ENCODE measurements at places on chromosomes 3 and 15. TPM values are rescaled to one million over a fixed set of nuclear protein-coding genes. Genes with fewer than 3 reads are reported as not detected.

The GPR149 gene
- 22.1 TPM for total RNA-seq

The ZNF35 gene
- 18.9 TPM for total RNA-seq

The MYO1E gene
- 13.8 TPM for total RNA-seq

The CSPG5 gene
- 206 TPM for total RNA-seq

The FBXO40 gene
- total RNA-seq = not detected

The HRG gene
- not detected for total RNA-seq

The HEG1 gene
- total RNA-seq = 7.2 TPM

The CFAP44 gene
- 20.3 TPM for total RNA-seq

The GREM1 gene
- total RNA-seq = under 0.01 TPM

The MESD gene
- 22.4 TPM for total RNA-seq

The BAHD1 gene
- 7.4 TPM for total RNA-seq

The FBXL22 gene
- total RNA-seq = 1.4 TPM

The FETUB gene
- not detected for total RNA-seq

The CCR1 gene
- total RNA-seq = 3.2 TPM

The CHDH gene
- total RNA-seq = 3.9 TPM

The TTLL13 gene
- total RNA-seq = not detected

The CCNB2 gene
- 11.8 TPM for total RNA-seq

The GOLGA8N gene
- 4.6 TPM for total RNA-seq

The TARS3 gene
- 29.8 TPM for total RNA-seq

The GOLGA6L4 gene
- 2.1 TPM for total RNA-seq

The EIF5A2 gene
- total RNA-seq = 8.1 TPM

The CCDC54 gene
- not detected for total RNA-seq

The AGTR1 gene
- total RNA-seq = 1.4 TPM

The TNNC1 gene
- total RNA-seq = not detected

The CNTN6 gene
- total RNA-seq = 35.1 TPM

The LTF gene
- 0.92 TPM for total RNA-seq

The COL6A5 gene
- 0.69 TPM for total RNA-seq

The RLBP1 gene
- 0.69 TPM for total RNA-seq

The FMN1 gene
- 2.1 TPM for total RNA-seq

The NCEH1 gene
- total RNA-seq = 13.6 TPM

The CYP1A2 gene
- not detected for total RNA-seq

The MAPK6 gene
- total RNA-seq = 107 TPM

The ZNF385D gene
- total RNA-seq = 36.7 TPM

The MAGEL2 gene
- total RNA-seq = 13.8 TPM
